ENCODE measurements at places on chromosomes 16 and 17. TPM values are rescaled to one million over a fixed set of nuclear protein-coding genes. Genes with fewer than 3 reads are reported as not detected.
A peak's percentile ranks its signal among the peaks of the same experiment; 100 is the strongest.

DNA sequence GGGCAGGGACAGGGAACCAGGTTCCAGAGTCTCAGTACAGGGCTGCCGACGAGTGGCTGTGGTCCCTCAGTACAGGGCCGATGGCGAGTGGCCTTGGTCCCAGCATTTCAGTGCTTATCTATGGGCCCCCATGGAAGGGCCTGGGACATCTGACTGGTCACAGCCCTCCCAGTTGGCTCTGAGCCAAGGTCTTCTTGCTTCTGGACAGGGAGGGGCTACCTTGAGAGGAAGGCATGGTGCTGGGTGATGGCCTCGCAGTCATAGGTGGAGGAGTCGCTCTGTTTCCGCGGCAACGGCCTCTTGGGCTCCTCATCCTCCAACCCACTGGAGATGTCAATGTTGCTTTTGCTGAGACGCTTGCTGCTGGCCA, 32.5 kb downstream of the PIMREG start:
- no peak for DNase-seq

- no peak for DNase-seq
Observed at GRCh38 chr17:36879624-36880131, 57.6 kb upstream of the LHX1 start.

GRCh38 chr17:43814026-43814425, 18.9 kb downstream of the MPP3 start:
- DNase-seq = no peak

- DNase-seq = no peak
Observed at GRCh38 chr16:1374418-1375297, 22.9 kb downstream of the GNPTG start.

- DNase-seq = no peak
Observed at GRCh38 chr17:7951143-7951792, 19.3 kb downstream of the CNTROB start.

GRCh38 chr17:80416260-80416939, 1.4 kb downstream of the ENDOV start:
- no peak for DNase-seq

Gene PLA2G10
- total RNA-seq = not detected

DNA sequence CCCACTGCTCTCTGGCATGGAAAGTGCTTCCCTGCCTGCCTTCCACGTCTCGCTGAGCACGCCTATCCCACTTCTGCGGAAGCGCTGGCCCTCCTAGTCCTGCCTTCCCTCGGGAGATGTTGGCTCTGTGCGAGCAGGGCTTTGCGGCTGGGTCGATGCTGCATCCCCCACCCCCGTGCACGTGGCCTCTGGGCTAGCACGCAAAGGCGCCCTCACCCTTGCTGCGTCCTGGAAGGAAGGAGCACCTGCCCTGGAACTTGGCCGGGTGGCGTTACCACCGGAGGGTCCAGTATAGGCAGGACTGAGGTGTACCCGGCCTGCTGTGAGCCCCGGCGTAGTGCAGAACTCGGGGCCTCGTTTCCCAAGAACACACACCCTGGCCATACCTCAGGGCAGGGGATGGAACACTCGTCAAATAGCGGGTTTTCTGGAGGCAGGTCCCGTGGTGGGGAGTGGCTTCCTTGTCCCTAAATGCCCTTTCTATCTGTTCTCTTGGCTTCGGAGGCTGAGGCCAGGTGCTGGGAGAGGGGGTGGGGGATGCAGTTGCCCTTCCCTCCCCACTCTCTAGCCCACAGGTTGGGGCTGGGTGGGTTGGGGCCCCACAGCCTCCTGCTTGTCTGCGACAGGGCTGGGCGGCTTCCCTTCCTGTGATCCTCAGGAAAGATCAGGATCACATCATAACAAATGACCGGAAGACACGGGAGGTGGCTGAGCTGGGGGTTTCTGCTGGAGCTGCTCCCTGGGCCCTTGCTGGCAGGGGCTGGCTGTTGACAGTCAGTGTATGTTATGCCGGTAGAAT, 17.4 kb downstream of the BAIAP2 start:
- DNase-seq = no peak

- no peak for DNase-seq
Observed at GRCh38 chr16:48176635-48177408, 21.0 kb upstream of the ABCC12 start.

GRCh38 chr17:44209786-44210341, 9.6 kb downstream of the UBTF start:
- DNase-seq = no peak

DNA sequence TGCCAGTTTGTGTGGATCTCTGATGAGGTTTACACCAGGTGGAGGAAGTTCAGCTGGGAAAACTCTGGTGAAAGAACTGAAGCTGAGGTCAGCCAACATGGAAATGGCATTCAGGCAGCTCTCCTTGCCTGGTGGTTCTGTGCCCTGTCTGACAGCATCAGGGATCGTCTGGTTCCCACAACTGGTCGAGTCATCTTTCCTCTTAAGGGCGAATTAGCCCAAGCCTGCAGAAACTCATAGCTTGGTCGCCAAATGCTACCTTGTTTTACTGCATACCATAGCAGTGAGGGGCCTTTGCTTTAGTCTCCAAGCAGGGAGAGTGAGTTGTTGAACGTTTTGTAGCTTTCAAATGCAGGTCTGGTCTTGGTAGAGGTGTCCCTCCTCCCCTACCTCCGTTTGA, 7.2 kb downstream of the PLCG2 start:
- DNase-seq = peak; percentile 59

DNA sequence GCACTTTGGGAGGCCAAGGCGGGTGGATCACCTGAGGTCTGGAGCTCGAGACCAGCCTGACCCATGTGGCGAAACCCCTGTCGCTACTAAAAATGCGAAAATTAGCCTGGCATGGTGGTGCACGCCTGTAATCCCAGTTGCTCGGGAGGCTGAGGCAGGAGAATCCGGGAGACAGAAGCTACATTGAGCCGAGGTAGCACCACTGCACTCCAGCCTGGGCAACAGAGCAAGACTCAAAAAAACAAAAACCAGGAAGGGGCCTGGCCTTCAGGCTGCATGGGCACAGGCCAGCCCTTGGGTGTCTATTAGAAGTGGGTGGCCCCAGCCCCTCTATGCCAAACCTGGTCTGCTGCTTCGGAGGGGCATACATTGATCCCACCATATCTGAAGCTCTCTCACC, 56.0 kb downstream of the PSMD12 start:
- DNase-seq = no peak

DNA sequence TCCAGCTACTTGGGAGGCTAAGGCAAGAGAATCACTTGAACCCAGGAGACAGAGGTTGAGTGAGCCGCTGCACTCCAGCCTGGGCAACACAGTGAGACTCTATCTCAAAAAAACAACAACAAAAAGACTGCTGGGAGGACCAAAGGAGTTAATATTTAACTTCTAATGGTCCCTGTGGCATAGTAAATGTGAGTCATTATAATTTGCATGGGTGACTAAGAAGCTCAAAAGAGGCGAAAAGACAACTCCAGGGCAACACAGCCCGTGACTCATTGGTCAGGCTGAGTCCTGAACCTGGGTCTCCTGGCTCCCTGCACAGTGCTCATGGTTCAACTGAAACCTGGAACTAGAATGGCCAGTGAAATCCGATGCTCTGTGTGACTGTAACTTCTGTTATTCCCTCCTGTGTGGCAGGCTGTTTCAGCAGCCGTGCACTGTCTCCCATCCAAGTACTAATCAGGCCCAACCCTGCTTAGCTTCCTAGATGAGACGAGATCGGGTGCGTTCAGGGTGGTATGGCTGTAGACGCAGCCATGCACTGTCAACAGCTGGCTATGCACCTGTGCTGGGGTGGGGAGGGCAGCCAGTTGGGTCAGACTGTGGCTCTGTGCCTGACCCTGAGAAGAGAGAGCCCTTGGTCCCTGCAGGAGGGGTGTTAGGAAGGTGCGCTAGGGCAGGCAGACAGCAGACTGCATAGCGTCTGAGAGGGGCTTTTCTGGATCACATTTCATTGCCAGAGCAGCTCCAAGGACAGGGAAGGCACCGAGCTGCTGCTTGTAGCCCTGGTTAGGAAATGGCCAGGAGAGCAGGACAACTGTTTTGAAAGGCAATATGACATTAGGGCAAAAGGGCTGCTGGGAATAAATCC, 14.5 kb upstream of the GPRC5C start:
- DNase-seq = peak; percentile 55

DNA sequence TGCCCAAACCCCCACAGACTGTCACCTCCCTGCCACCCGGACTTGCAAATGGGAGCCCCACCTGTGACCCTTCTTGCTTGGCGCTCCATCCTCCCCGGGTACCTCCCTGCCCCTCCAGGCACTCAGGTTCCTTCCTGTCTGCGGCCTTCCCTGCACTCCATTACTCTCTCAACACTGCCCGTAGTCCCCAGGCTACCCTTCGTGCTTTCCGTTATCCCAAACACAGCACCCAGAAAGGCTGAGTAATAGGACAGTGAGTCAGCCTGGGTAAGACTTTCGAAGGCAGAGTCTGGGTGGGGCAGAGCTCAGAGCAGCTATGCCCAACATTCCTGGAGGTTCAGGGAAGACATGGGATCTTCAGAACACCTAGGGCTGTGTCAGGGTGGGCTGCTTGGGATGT, 16.6 kb upstream of the C16orf74 start:
- DNase-seq = no peak

DNA sequence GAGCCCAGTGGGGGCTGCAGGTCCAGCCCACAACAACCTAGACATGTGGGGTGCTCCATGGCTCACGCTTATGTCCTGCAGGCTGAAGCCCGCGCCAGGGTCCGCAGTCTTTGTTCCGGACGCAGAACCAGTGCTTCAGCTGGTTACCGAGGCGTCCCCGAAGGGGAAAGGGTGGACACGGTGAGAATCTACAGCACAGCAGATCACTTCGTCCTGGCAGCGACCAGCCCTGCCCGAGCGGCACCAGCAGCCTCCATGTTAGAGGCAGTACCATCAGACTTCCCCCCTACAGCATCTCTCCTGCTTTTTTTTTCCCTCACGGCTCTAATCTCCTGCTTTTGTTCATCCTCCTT, 1736.4 kb downstream of the TP53TG3F start:
- DNase-seq = no peak

Gene KIF1C
- total RNA-seq = 19.0 TPM

DNA sequence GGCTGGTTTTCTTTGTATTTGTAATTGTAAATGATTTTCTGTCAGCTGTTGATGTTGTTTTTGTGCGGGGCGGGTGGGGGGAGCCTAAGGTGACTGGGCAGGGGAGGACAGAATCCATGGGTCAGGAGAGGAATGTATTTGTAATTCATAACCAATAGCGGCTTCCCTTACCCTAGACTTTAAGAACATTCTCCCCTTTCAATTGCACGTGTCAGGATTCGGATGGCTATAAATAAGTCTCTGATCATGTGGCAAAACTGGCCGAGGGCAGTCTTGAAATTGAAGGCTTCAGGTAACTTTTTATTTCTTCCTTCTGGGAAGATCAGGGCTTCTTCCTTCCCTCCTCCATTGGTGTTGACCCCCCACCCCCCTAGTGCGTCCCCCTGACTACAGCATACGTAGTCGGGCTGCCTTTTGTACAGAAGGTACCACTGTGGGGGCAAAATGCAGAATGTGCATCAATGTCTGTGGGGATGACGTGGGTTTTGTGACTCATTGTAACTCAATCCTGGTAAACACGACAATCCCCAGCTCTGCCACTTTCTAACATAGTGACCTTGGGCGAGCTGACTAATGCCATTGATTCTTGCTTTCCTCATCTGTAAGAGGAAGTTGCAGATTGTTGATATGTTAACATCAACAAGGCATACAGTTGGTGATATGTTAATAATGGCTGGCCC, 16.2 kb downstream of the MARCHF10 start:
- DNase-seq = no peak

- no peak for DNase-seq
Observed at GRCh38 chr17:13582776-13583547, 18.8 kb downstream of the HS3ST3A1 start.

GRCh38 chr16:27444015-27444414, 42.0 kb downstream of the IL21R start:
- no peak for DNase-seq

Gene SPN
- 0.63 TPM for total RNA-seq

Gene FN3K
- total RNA-seq = not detected

GRCh38 chr16:21656795-21657768, 4.7 kb upstream of the IGSF6 start:
- DNase-seq = peak; percentile 82
